Activated CD8-positive, alpha-beta memory T cell treated with anti-CD3 and anti-CD28 coated beads for 1 hour (primary cell): ENCODE measurements at places on chromosomes 3 and 15.

GRCh38 chr3:177705976-177706823 lies 508.9 kb upstream of the TBL1XR1 start:
- no peak for DNase-seq

- DNase-seq: no peak
Measured at GRCh38 chr15:42080186-42080918, 14.0 kb downstream of the PLA2G4D start.

DNA sequence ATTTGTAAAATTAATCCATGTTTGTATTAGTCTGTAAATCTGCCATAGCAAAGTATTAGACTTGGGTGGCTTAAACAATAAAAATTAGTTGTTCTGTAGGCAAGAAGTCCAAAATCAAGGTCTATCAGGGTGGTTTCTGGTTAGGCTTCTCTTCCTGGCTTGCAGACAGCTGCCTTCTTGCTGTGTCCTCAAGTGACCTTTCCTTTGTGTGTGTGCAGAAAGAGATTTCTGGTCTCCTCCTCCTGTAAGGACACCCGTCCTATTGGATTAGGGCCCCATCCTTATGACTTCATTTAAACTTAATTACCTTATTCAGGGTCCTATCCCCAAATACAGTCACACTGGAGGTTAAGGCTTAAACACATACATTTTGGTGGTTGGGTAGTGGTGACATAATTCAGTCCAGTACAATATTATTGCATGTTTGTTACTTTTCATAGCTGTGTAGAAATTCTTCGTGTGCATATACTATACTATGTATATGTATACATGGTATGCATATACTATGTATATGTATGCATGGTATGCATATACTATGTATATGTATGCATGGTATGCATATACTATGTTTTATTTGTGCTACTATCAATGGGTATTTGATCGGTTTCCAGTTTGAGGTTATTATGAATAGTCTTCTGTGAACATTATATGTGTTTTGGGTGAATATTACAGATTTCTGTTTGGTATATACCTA lies 57.9 kb upstream of the RNU6-1 start:
- no peak for DNase-seq

DNA sequence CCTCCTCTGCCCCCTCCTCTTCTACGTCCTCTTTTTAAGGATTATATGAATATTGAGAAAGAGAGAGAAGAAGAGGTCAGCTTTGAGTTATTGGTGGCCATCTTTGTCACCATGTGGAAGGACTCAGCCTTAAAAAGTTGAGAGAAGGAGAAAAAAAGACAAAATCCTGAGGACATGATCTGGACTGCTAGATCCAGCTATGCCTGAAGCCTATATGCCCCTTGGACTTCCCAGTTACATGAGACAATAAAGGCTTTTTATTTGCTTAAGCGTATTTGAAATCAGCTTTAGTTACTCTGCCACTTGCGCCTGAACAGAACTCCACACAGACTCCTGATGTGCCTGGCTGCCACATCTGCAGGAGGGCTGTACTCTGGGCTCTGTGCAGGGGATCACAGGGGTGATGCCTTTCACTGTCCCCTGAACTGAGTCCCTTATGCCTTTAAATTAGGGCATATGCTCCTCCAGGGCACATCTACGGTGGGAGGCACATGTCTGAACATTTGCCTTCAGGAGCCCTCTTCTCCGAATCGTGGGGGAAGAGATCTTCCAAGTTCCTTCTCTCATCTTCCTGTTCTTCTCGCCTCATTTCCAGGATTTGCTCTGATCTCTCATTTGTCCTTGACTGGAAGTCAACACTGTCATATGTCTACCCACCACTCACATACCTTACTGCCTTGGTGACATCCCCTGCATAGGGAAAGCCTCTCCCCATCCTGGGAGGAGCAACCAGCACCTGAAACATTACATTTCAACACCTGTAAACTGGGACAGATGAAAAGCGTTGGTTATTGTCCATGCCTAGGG lies 14.0 kb upstream of the PLA2G4E start:
- DNase-seq: no peak

- DNase-seq: no peak
Measured at GRCh38 chr15:94477913-94478553, 246.7 kb downstream of the MCTP2 start.

DNA sequence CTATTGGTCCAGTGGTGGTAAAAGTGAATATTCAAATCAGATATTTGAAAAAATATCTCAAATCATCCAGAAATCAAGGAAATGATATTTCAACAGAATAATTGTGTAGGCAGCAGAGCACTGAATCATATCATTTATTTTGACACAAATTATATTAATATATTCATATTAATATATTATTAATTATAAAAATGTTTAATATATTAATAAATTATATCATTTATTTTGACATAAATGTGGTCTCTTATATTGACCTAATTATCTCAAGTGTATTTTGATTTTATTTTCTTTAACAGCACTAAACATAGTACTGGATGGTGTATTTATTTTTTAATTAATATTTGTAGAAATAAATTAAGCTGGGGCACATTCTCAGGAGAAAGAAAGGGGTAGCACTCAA lies 257.7 kb upstream of the THBS1 start:
- DNase-seq: no peak

DNA sequence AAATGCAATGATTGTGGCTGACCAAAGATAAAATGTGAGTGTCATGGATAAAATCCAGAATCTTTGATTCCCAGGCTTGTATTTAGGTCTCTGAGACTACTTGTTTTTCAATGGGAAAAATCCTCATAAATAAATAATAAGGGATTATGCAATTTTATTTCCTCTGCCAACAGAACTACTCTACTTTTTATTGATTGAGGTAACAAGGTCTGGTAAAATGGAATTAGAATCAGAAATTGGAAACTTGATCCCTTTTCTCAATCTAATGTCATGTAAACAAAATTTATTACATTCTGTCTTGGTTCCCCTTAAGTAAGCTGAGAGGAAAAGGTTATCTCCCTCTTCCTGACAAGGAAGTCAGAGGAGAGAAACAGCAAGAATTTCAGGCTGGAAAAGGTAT lies 48.3 kb upstream of the CCDC50 start:
- no peak for DNase-seq

DNA sequence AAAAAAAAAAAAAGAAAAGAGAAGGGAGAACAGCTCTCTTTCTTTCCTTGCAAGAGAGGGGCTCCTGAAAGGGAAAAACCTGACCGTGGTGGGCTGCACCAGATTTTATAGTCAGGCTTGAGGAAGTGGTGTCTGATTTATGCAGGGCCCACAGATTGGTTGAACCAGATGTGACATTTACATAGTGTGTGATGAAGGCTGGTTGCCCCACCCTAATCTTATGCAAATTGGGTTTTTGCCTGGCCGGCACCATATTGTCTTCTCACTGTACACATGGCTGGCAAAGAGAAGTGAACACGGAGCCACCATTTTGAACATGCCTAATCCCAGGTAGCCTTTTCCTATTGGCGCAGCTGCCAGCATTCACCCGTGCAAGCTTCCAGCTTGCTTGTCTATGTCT lies 154.4 kb downstream of the OXSM start:
- DNase-seq: no peak

DNA sequence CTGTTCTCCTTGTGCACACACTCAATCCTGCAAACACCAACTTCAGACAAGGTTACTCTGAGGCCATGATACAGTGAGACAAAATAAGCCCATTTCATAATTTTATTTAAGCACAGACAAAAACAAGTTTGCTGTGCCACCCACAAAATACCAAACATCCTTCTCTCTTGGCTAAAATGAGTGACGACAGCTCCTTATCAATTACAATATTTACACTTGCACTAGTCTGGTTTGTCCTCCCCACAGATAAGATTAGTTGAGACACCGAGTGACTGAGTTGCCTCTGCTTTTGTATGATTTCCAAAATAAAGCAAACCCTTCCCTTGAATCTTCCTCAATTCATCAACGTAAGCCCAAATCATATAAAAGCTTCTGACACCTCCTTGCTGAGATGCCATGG lies 233.5 kb upstream of the ATP10A start:
- DNase-seq: no peak
